CD4-positive, alpha-beta T cell treated with Interleukin-21 for 1 hour (primary cell): ENCODE measurements at places on chromosomes 3 and 15.

DNA sequence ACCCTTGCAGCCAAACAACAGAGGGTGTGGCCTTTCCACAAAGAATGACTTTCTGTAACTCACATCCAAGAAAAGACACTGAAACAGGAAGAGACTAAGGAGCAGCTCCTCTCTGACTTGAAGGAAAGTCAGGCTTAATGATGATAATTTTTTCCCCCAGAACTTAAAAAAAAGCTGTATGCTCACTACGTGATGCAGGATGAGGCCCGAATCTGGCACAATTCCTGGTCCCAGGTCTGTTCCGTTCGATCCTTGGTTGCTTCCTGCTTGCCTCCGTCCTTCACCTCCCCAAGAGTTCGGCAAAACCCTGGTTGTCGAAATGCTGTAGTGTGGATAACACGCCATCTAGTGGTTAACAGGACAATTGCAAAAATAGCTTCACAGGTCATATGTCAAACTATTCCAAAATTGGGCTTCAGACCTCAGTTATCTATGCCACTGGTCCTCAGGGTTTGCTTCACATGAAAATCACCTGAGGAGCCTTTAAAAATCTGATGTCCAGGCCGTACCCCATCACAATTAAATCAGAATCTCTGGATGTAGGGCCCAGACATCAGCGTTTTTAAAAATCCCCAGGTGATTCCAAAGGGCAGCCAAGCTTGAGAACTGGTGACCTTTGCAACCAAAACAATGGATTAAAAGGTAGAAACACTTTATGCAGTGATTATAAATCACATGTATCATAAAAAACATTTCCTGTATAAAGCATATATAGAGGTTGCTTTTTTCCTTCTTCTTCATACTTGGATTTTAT lies 28.1 kb upstream of the SYNM start:
- DNase-seq = peak; percentile 67

- DNase-seq = no peak
Observed at GRCh38 chr3:923161-923910, 169.5 kb upstream of the CNTN6 start.

GRCh38 chr15:57649138-57649537 lies 57.4 kb upstream of the POLR2M start:
- no peak for DNase-seq

DNA sequence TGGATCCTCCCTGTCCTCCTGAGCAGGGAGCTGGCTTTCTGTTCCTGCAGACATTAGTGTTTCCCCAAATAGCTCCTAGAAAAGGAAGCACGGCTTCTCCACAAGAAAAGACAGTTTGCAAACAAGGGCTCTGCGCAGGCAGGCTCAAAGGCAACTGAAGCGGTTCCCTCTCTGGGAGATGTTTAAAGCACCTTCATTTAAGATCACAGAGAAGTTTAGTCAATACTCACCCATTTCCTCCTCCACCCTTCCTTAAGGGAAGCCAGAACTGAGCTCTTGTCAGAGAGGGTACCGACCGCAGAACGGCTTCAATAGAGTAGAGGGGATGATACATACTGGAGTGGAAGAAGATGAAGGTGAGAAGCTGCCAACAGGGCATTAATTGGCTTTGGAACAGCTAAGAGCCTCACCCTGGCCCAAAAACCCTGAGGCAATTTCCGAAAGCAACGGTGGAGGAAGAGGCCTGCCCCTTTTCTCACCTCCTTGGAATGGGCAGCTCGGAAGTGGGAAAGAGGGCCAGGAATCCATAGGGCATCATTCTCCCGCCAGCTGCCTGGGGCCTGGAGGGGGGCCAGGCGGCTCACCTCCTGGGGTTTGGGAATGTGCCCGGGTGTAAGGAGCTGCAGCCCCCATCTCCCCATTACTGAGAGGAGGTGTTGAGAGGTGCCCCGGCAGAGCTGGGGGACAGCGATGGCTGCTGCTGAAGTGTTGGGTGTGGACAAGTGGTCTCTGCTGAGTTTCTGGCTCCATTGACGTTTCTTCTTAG lies 4.8 kb upstream of the EPHB3 start:
- DNase-seq = peak; percentile 46

- DNase-seq = no peak
Observed at GRCh38 chr15:29968895-29969561, 113.7 kb upstream of the GOLGA8J start.

DNA sequence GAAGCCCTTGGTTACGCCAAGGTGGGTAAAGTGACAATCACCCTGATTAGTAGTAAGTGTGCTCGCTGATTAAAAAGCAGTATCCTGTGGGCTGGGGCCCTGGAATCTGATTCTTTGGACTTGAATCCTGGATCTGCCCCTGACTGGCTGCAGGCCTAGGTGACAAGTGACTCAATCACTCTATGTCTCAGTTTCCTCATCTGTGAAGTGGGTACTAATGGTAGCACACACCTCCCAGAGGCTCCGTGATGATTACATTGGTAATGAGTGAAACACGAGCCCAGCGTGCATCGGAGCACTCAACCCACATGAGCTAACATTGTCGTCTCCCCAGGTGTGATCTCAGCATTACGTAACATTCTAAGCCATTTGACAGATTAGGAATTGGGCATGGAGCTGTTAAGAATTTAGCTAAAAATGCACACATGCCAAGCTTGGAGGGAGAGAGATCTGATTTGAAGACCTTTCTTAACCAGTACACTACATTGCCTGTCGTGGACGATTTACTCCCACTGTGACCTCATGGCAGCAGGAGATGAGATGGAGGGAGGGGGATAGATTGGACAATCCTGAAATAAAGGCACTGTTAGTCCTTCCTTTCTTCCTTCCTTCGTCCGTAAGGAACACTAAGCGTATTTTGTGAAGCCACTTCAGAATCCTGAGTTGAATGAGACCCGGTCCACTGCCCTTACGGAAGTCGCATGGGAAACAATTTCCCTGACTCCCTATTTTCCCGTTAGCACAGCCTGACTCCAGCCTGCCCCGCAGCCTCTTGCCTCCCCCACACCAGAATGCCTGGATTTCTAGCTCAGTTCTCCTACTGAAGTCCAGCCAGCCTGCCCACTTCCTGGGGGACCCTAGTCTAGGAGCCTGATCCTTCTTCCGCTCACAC lies 32.1 kb downstream of the MGLL start:
- DNase-seq = no peak

DNA sequence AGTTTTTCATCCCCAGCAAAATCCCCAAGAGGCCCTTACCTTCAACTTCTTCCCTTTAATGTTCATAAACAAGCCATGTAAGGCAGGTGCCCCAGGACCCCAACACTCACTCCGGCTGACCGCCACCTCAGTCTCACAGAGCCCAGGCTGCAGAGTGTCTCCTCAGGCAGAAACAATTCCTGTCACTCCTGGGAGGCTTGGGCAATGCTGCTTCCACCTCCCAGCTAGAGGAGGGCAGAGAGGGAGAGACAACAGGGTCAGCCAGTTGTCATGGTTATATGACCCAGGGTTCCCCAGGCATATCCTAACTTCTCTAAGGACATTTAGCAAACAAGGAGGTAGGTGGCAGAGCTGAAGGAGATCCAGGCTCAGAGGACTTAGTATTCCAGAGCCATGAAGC lies at the start of gene PLIN1:
Gene PLIN1 (minus strand): TSS at position 156 of the 400 bp plus-strand sequence. CDS start 1,878 bp downstream, outside the sequence.
- DNase-seq = no peak

DNA sequence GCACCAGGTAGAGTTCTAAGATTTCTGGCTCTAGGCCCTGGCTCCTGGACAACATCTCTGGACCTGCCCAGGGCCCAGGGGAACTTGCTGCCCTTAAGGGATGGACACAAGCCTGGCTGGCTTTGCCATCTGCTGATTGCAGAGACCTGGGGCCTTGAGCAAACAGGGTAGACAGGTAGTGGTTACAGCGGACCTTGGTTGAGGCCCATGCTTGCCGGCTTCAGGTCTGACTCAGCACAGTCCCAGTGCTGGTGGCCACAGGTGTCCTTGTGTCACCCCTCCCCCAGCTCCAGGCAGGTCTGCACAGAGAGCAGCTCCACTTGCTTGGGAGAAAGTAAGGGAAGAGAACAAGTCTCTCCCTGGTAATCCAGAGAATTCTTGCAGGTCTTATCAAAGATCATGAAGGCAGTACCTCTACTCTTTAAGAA lies 15.9 kb upstream of the ACTL6A start:
- no peak for DNase-seq

DNA sequence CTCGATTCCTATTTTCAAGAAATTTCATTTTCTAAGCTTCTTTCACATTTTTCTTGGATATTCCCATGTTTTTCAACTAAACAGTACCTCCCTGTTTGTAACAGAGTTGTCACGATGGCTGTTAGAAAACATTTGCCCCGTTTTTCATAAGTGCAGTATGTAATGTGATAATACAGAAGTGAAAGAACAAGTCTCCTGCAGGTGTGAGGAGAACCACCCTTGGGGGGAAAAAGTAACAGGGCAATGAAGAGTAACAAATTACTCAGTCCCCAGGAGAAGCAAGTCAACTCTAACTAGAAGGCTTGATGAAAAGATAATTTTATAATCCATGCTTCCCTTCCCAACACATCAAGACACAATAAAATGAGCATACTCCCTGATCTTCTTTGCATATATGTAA lies 493.3 kb downstream of the FOXP1 start:
- DNase-seq = no peak

GRCh38 chr15:25058080-25058785 lies 103.4 kb downstream of the SNRPN start:
- DNase-seq = no peak

- peak; percentile 70 for DNase-seq
Observed at GRCh38 chr3:141644931-141645330, 93.2 kb upstream of the RNF7 start.

DNA sequence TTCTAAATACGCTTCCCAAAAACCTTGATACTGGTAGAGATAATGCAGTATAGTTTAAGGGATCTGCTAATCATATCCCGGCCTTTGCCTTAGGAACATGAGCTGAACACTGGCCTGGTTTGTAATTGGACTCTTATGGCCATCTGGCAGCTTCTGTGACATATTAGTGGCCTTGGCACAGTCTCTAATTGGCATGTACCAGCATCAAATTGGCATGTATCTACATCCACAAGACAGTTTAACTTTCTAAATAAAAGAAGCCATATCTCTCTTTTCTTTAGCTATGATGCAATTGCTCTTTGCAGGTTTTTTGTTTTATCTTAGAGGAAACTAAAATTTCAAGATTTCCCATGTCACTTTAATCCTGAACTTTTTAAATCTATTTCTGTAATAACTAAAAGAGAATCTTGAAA lies 44.6 kb upstream of the FILIP1L start:
- no peak for DNase-seq

- DNase-seq = no peak
Observed at GRCh38 chr3:193530231-193531165, 24.2 kb downstream of the ATP13A4 start.

- DNase-seq = no peak
Observed at GRCh38 chr15:99478977-99479376, 86.8 kb upstream of the MEF2A start.

DNA sequence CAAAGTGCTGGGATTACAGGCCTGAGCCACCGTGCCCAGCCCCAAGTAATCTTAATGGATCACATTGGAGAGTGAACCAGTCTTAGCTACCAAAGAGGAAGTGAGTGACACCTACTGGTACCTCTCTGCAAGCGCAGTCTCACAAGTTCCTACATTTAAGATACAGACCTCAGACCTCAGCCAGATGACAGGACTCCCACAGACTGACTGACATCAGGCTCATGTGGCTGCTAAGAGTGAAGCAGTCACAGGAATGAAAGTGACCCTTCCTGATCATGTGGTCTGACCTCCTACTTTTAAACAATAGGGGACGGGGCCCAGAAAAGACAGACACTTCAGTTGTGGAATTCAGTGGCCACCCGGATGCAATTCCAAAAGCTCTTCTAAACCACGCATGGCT lies 36.3 kb upstream of the GNB5 start:
- peak; percentile 81 for DNase-seq

GRCh38 chr3:59425942-59426341 lies 376.1 kb upstream of the CFAP20DC start:
- DNase-seq = peak; percentile 48

DNA sequence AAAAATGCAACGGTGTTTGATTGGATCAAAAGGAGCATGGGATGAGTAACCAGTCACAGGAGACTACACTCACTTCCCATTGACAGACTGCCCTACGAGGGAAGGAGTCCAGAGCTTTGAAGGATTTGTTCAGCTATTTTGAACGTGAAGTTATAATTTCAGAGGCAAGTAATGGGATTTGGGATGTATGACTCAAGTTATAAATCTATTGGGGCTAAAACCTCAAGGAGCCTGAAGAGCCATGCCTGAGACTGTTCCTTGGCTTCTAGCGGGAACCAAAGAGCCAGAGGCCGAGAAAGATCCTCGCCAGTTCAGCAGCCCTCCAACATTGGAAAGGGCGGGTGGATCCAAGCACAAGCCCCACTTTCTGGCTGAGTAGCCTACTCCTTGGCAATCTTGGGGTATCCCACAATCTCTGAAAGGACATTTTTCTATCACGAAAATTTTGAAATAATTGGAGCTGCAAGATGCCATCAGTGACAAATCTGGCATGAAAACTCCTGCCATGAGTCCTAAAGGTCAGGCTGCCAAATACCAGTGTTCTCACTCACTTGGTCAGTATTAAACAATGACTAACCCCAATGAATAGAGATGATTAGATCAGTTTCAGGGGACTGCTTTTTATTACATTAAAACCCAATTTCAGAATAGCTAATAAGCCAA lies 48.6 kb upstream of the SLCO2A1 start:
- DNase-seq = no peak

GRCh38 chr3:195881276-195881988 lies 26.9 kb downstream of the TNK2 start:
- DNase-seq = no peak

DNA sequence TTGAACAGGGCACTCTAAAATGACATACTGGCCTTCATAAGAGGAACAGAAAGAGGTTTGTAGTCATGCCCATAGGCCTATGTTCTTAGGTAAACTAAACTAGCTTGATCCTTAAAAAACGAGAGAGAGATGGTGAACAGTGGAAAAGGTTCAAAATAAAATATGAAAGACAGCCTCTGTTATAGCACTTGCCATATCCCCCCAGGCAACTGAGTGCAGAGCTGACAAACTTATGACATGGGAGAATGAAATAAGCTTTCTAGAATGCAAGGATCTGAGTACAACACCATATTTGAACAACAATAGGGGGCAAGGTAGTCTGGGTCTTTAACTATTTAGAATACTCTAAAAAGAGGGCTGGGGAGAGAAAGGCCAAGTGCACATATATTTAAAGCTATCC lies 700.6 kb upstream of the CFAP20DC start:
- no peak for DNase-seq

- DNase-seq = no peak
Observed at GRCh38 chr3:159829539-159830227, 159.0 kb upstream of the IL12A start.

DNA sequence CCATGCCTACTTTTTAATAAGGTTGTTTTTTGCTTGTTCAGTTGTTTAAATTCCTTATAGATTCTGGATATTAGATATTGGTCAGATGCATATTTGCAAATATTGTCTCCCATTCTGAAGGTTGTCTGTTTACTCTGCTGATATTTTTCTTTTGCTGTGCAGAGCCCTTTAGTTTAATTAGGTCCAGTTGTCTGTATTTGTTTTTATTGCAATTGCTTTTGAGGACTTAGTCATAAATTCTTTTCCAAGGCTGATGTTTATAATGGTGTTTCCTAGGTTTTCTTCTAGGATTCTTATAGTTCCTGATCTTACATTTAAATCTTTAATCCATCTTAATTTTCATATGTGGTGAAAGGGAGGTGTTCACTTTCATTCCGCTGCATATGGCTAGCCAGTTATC lies 77.4 kb downstream of the PTPRG start:
- DNase-seq = no peak
